ENCODE measurements at places on chromosomes 6 and 20.
A peak's percentile ranks its signal among the peaks of the same experiment; 100 is the strongest.

GRCh38 chr6:157398151-157398550 is 17.2 kb downstream of the ZDHHC14 start:
- DNase-seq: no peak

DNA sequence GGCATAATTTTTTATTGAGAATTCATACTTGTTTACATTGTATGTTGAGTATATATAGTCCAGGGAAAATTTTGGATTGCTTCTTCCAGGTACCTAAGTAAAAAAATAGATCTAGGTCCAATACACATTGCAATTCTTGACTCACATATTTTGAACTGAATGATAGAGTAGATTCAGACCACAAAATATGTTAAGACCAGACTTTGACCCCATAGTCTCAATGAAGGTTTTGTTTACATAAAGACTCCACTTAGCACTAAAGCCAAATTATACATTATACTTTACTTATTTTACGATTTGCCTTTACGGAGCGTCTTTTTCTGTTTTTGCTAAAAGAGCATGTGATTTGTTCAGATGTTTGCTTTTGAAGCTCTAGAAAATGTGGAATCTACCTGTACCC is 144.1 kb upstream of the PTCHD4 start:
- no peak for DNase-seq

GRCh38 chr20:57563522-57563921 is 2.6 kb downstream of the PCK1 start:
- DNase-seq: no peak

DNA sequence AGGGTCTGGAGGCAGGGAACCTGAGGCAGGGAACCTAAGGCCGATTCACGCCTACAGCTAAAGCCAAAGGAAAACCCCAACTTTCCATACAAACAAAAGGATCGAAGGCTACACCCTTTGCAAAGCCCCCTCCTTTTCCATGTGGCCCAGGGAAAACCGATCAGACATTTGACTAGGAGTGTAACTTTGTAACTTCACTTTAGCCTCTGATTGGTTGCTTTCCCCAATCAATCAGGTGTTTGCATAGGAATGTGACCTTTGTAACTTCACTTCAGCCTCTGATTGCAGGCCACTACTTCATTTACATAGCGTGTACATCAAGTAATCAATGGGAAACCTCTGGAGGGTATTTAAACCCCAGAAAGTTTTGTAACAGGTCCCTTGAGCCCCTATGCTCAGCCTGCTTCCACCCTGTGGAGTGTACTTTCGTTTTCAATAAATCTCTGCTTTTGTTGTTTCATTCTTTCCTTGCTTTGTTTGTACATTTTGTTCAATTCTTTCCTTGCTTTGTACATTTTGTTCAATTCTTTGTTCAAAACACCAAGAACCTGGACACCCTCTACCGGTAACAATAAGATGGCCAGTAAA is 43.3 kb downstream of the CHD6 start:
- no peak for DNase-seq

GRCh38 chr20:60071965-60072364 is 113.7 kb downstream of the CDH26 start:
- no peak for DNase-seq

DNA sequence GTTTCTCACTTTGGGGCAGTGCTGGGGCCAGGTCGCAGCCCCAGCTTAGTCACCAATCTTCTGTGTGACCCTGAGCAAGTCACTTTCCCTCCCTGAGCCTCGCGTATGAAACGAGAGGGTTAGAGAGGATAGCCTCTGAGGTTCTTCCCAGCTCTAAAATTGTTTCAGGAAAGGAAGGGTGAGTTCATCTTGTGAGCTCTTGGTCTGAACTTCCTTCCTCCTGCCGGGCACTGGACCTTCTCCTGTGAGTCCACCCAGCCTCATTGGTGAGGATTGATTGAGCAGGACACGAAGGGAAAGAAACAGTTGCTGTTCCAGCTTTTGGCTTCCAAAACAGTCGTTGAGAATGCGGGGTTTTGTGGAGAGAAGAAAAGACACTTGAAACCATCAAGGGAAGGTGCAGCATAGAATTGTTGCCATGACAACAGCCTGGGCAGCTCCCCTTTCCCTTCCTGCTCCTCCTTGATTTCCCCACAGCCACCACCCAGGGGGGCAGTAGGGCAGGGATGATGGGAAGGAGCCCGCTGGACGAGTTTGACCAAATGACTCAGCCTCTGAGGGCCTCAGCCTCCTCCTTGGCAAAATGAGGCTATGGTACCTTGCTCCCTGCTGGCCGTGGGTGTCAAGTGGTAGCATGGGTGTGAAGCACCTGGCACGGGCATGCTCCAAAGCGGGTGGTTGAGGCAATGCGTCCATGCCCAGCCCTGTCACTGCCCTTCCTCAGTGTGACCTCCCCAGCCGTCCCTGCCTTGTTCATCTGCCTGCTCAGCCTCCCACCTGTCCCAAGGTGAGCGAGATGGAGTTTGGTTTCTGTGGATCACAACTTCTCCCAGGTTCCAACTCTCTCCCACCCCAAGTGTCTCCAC is 107.8 kb downstream of the CDC5L start:
- DNase-seq: no peak

- DNase-seq: peak; percentile 39
Observed at GRCh38 chr6:37381579-37381978, 27.8 kb downstream of the RNF8 start.

- DNase-seq: no peak
Observed at GRCh38 chr20:41469868-41470267, 103.2 kb upstream of the EMILIN3 start.

GRCh38 chr6:143806282-143807102 is 36.6 kb upstream of the LTV1 start:
- DNase-seq: no peak

DNA sequence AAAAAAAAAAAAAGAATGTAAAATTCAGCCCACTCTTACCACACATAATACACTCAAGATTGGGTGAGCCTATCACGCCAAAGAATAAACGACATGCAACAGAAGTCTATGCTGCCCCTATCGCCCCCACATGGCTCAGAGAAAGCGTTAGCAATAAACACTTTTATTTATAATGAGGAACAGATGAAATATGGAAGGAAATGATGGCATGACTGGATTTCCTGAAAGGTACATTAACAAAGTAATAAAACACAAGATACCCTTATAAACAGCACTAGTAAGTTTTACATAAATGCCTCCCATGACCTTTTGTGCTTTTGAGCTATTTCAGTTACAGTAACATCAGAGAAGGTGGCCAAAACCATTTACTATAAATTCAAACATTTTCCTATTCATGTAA is 71.4 kb upstream of the SCAF8 start:
- DNase-seq: no peak

- DNase-seq: no peak
Observed at GRCh38 chr20:9099372-9099771, 30.5 kb downstream of the PLCB4 start.

GRCh38 chr6:70811788-70812187 is 144.1 kb downstream of the SMAP1 start:
- no peak for DNase-seq

DNA sequence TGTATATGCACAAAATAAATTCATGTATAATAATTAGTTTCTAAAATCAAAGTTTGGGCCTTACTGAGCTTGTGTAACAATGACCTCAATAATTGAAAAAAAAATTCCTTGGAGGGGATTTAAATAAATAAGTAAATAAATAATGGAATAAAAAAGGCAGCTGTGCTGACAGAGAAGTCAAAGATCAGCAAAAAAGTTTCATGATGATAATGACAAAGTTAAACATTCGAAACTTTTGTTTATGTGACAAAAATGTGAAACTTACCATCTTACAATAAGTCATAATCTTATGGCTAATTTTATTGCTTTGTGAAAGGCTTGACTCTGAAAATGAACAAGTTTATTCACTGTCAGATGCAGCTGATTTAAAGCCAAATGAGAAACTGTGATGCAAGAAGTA is 3.1 kb upstream of the TTK start:
- DNase-seq: no peak

GRCh38 chr6:112590326-112590725 is 243.2 kb downstream of the RFPL4B start:
- no peak for DNase-seq

DNA sequence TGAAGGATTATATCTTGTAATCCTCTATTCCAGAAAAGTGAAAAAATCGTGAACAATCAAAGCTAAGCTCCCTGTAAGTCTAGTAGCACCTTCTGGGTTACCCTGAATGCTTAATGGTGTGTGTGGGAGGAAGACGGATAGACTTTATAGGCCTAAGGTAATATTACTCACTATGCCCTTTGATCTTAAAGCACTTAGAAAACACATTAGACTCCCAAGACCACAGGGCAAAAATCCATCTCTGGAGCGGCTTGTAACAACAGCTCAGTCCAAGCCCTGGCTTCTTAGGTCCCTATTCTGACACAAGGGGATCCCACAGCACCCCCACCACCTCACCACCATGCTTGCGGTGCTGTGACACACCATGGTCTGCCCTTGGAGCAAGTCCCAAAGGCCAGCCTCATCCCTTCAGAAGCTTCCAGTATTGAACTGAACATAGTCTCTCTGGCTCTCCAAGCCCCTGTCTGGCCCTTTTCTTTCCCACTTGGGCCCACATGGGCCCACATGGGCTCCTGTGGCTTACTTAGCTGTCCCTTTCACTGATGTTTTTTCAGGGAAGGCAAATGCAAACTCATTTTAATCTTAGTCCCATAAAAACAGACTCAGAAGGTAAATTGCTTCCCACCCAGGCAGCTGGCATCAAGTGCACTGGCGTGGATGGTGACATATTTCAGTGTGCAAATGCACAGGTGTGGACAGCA is 28.3 kb downstream of the C6orf132 start:
- no peak for DNase-seq

- DNase-seq: peak; percentile 96
Observed at GRCh38 chr20:53763707-53764414, 170.2 kb upstream of the ZNF217 start.

DNA sequence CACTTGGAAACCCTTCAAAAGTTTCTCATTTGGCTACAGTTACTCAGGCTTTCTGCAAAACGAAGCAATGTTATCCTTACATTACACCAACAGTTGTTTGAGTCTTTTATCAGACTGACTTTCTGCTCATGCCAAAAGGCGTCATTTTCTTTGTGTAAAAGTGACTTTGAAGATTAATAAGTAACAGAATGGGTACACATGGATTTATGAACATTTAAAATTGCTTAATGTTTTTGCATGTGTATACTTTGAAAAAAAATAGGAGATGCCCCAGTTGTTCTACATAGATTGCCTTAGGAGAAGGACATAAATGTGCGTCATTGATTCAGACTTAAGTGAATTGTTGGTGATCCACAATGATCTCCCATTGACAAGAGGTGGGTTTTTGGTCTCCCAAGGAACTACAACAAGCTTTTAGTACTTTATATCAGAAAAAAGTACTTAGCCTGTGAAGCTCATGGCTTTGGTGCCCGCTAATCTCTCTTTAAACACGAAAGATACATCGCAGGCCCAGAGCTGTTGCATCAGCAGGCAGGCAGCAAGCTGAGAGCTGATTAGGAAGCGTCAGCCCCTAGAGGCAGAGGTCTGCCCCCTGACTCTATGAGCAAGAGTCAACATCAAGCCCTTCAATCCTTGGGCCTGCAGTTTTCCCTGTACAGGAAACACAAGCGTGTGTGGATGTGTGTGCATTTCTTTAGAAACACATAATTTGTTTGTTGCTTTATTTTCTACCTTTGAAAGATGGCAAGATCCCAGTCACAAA is 45.9 kb downstream of the SLC22A3 start:
- no peak for DNase-seq

GRCh38 chr20:62972845-62973745 is 20.6 kb downstream of the SLC17A9 start:
- no peak for DNase-seq

GRCh38 chr6:13916230-13916944 is 8.4 kb upstream of the RNF182 start:
- peak; percentile 21 for DNase-seq

- no peak for DNase-seq
Observed at GRCh38 chr20:19619904-19620430, 138.1 kb upstream of the RIN2 start.

- DNase-seq: no peak
Observed at GRCh38 chr6:151869345-151869744, 61.9 kb downstream of the ESR1 start.

- peak; percentile 86 for DNase-seq
Observed at GRCh38 chr6:166382933-166383801, at the start of gene MPC1. Gene MPC1, minus strand, starts transcription at chr6:166382940. Its CDS starts 64 bp downstream, at chr6:166382876.

DNA sequence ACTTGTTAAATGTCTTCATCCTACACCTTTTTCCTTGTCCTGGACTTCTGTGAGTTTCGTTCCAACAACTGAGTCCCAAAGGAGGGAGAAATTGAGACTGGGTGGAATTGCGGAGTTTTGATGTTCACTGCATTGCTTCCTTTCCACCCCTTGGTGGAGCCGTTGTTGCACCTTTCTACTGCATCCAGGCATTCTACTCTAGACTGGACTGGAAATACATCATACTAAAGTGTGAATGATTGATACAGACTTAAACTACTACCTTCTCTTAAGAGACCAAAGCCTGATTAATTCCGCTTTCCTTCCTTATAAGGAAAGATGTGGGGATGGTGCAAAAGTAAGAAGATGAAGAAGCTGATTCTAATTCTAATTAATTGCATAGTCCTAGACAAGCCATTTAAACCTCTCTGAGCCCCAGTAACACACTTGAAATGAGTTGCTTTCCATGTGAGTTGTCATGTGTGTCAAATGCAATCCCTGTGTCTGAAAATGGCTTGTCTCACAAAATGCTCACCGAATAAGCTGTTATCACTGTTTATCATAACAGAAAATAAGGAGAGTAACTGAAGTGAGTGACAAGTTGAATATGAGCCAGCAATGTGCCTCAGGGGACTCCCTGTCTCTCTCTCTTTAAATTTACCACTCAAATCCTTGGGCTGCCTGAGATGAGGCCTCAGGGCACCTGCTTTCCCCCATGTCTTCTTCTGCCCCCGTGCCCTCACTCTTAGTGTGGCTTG is 338.3 kb upstream of the CHD6 start:
- DNase-seq: no peak

GRCh38 chr6:129748212-129748900 is 38.4 kb upstream of the ARHGAP18 start:
- no peak for DNase-seq

- DNase-seq: no peak
Observed at GRCh38 chr6:152223636-152224035, 413.5 kb downstream of the SYNE1 start.

- no peak for DNase-seq
Observed at GRCh38 chr20:4555188-4555890, 166.4 kb upstream of the PRND start.

- no peak for DNase-seq
Observed at GRCh38 chr20:47088335-47088734, 193.7 kb downstream of the EYA2 start.

- no peak for DNase-seq
Observed at GRCh38 chr20:46330072-46330763, 21.9 kb upstream of the CDH22 start.

- DNase-seq: no peak
Observed at GRCh38 chr6:150631283-150631983, 31.7 kb downstream of the PLEKHG1 start.

Data from retinal pigment epithelial cell (primary cell).